ENCODE measurements at places on chromosomes 4 and X. TPM values are rescaled to one million over a fixed set of nuclear protein-coding genes. Genes with fewer than 3 reads are reported as not detected.

GRCh38 chr4:17358241-17358640 lies 153.6 kb downstream of the QDPR start:
- H3K36me3 ChIP-seq = no peaks in the 10 kb centered on the region
- DNase-seq = no peak
- no peaks in the 10 kb centered on the region for H3K27me3 ChIP-seq
- H3K4me1 ChIP-seq = no peaks in the 10 kb centered on the region
- no peak overlapping the region for H3K4me3 ChIP-seq

DNA sequence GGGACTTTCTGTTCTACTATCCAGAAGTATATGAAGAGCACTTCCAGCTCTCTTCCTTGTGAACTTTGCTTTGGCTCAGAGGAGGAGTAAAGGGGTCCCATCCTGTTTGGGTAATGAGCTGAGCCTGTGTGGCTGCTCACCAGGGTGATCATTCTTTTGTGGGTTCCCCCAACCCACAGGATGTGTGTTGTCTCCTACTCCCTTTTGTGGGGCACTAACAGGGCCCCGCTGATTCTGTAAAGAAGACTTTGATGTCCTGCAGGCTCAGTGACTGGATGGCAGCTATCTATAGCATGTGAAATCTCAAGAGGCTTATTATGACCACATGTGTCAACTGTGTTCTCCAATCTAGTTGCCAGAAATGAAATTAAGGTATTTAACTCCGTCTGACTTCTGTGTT lies 40.8 kb downstream of the ZNF518B start:
- no peaks in the 10 kb centered on the region for H3K27me3 ChIP-seq
- no peaks in the 10 kb centered on the region for H3K36me3 ChIP-seq
- no peak overlapping the region for H3K27ac ChIP-seq
- DNase-seq = no peak
- no peak overlapping the region for H3K4me3 ChIP-seq

- no peak for DNase-seq
- H3K36me3 ChIP-seq = no peaks in the 10 kb centered on the region
- H3K4me3 ChIP-seq = no peak overlapping the region
- no peaks in the 10 kb centered on the region for H3K4me1 ChIP-seq
- no peaks in the 10 kb centered on the region for H3K27me3 ChIP-seq
Measured at GRCh38 chr4:78618436-78618835, 66.9 kb downstream of the ANXA3 start.

DNA sequence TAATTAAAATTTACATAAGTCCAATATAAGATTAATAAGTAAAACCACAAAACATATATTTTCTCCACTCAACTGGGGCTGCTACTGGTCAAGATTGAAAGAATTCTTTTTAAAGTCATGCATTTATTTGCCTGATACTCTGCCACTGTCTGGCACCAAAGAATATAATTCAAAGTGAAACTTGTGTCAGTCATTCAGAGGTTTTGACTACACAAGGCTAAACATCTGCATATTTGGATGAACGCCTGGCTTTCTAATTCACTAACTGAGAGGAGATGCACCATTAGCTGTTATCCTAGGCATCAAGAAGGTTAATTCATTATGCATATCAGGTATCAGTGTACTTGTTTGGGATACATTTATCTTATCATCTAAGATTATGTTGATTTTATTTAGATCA lies 598.5 kb downstream of the CENPC start:
- no peak for DNase-seq
- H3K4me3 ChIP-seq = no peak overlapping the region
- H3K27ac ChIP-seq = no peak overlapping the region
- no peaks in the 10 kb centered on the region for H3K4me1 ChIP-seq
- no peaks in the 10 kb centered on the region for H3K36me3 ChIP-seq

- H3K27me3 ChIP-seq = peaks cover 53% of the 10 kb centered on the region
- DNase-seq = peak; percentile 66
- H3K4me3 ChIP-seq = peak overlapping the region; percentile 6
- peaks cover 4% of the 10 kb centered on the region for H3K4me1 ChIP-seq
Measured at GRCh38 chr4:54226404-54227255, 2.5 kb upstream of the PDGFRA start.

DNA sequence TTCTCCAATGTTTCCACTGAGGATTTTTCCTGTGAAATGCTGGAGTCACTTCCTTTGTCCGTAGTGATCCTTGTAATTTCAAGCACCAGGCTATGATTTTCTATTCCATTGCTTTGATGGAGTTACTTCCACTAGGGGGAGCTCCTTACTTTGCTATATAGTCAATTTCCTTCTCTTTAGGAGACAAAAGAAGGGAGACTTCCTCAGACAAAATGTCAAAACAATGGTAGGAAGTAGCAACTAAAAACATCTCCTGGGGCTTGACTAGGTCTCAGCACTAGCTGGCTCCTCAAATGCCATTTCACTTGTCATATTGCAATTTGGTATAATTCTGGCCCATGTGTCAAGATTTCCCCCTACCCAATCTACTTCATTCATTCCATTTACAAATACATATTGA lies 24.1 kb downstream of the ZCCHC12 start:
- H3K4me3 ChIP-seq = no peak overlapping the region
- H3K27ac ChIP-seq = no peak overlapping the region
- H3K27me3 ChIP-seq = no peaks in the 10 kb centered on the region
- H3K4me1 ChIP-seq = no peaks in the 10 kb centered on the region
- DNase-seq = no peak

- no peaks in the 10 kb centered on the region for H3K36me3 ChIP-seq
- no peak overlapping the region for H3K4me3 ChIP-seq
Measured at GRCh38 chr4:155818639-155819038, 47.4 kb downstream of the ASIC5 start.

GRCh38 chr4:3257556-3258482 lies 8.9 kb downstream of the MSANTD1 start:
- H3K36me3 ChIP-seq = no peaks in the 10 kb centered on the region
- H3K4me1 ChIP-seq = no peaks in the 10 kb centered on the region
- H3K27ac ChIP-seq = no peak overlapping the region
- H3K27me3 ChIP-seq = no peaks in the 10 kb centered on the region
- no peak overlapping the region for H3K4me3 ChIP-seq

GRCh38 chr4:950136-951020 lies 18.1 kb downstream of the TMEM175 start:
- no peak overlapping the region for H3K27ac ChIP-seq
- H3K36me3 ChIP-seq = peaks cover 11% of the 10 kb centered on the region
- no peak for DNase-seq
- H3K4me3 ChIP-seq = no peak overlapping the region

GRCh38 chr4:92235731-92236130 lies 68.0 kb upstream of the GRID2 start:
- H3K36me3 ChIP-seq = no peaks in the 10 kb centered on the region
- H3K4me1 ChIP-seq = peaks cover 4% of the 10 kb centered on the region
- no peak overlapping the region for H3K27ac ChIP-seq
- DNase-seq = no peak
- no peak overlapping the region for H3K4me3 ChIP-seq
- no peaks in the 10 kb centered on the region for H3K27me3 ChIP-seq

DNA sequence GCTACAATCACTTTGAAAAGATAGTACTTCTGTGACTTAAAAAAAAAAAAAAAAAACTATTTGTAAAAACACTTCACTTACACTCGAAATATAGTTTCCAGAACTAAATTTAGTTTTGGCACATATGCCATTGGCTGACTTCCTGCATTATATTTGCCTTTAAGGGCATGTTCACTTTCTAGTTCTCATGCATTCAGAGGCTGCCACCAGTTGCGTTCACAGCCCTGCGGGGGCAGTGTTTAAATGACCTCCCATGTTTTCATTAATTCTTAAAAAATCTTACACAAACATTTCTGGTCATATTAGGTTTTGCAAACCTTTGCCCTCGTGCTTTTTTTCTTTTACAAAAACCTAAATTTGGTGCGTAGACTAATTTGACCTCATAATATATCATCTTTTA lies 12.4 kb upstream of the ARHGAP6 start:
- no peak overlapping the region for H3K27ac ChIP-seq
- H3K36me3 ChIP-seq = no peaks in the 10 kb centered on the region
- H3K27me3 ChIP-seq = no peaks in the 10 kb centered on the region

DNA sequence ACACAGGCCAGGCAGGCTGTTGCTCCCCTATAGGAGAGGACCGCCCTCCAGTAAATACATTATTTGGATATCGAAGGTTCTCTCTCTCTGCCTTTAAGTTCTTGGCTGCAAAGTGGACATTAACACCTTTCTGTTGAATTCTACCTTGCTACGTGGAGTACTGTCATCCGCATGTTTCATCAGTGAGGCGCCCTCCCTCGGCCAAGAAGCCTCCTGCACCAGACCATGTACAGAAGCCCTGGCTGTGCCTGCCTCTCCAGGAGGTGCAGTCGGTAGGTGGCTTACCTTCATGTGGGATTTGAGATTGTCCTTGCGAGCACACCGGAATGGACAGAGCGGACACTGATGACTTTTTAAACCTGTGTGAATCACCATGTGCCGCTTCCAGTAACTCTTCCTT lies 46.7 kb downstream of the ZNF827 start:
- no peak overlapping the region for H3K4me3 ChIP-seq
- DNase-seq = no peak
- no peaks in the 10 kb centered on the region for H3K36me3 ChIP-seq
- H3K27ac ChIP-seq = no peak overlapping the region
- no peaks in the 10 kb centered on the region for H3K4me1 ChIP-seq
- H3K27me3 ChIP-seq = no peaks in the 10 kb centered on the region

DNA sequence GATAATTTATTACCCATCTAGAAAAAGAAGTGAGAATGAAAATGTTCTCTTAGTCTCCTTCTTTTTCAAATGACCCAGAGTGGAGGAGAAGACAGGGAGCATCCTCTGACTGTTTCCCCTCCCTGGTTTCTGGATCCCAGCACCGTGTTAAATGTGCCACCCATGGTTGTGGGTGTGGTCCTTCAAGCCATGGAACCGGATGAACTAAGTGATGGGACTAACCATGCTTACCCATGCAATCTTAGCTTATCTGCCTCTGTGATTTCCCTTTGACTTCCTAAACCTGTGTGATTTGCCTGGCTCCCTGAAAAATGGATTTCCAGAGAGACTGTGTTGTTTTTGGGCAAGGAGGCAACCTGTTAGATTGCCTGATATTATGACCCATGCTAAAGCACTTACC lies 437.1 kb downstream of the MAGEB5 start:
- H3K4me3 ChIP-seq = no peak overlapping the region
- no peaks in the 10 kb centered on the region for H3K36me3 ChIP-seq
- no peaks in the 10 kb centered on the region for H3K27me3 ChIP-seq
- no peaks in the 10 kb centered on the region for H3K4me1 ChIP-seq

GRCh38 chr4:29079260-29079659 lies 1640.9 kb upstream of the PCDH7 start:
- no peak overlapping the region for H3K4me3 ChIP-seq
- H3K27ac ChIP-seq = no peak overlapping the region
- H3K36me3 ChIP-seq = no peaks in the 10 kb centered on the region
- DNase-seq = no peak
- H3K27me3 ChIP-seq = no peaks in the 10 kb centered on the region

- H3K27ac ChIP-seq = no peak overlapping the region
- H3K36me3 ChIP-seq = no peaks in the 10 kb centered on the region
- no peak overlapping the region for H3K4me3 ChIP-seq
- no peak for DNase-seq
Measured at GRCh38 chr4:106422766-106423165, 54.2 kb upstream of the GIMD1 start.

DNA sequence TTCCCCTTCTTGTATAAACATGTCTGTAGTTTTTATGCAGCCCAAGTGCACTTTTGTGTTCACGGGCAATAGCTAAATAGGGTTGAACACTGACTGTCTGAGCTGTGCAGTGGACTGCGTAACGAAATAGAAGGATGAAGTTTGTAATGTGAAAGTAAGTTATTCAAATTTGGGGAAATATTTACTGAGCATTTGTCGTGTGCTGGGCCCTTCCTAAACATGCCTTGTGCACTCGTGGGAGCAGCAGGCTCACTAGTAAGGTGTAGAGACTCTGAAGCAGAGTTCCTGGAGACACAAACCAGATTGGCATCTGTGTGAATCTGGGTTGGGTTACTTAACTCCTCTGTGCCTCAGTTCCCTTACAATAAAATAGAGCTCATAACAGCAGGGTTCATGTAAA lies 51.7 kb upstream of the C1QTNF7 start:
- no peak overlapping the region for H3K4me3 ChIP-seq
- no peaks in the 10 kb centered on the region for H3K27me3 ChIP-seq
- no peaks in the 10 kb centered on the region for H3K36me3 ChIP-seq
- no peak overlapping the region for H3K27ac ChIP-seq

DNA sequence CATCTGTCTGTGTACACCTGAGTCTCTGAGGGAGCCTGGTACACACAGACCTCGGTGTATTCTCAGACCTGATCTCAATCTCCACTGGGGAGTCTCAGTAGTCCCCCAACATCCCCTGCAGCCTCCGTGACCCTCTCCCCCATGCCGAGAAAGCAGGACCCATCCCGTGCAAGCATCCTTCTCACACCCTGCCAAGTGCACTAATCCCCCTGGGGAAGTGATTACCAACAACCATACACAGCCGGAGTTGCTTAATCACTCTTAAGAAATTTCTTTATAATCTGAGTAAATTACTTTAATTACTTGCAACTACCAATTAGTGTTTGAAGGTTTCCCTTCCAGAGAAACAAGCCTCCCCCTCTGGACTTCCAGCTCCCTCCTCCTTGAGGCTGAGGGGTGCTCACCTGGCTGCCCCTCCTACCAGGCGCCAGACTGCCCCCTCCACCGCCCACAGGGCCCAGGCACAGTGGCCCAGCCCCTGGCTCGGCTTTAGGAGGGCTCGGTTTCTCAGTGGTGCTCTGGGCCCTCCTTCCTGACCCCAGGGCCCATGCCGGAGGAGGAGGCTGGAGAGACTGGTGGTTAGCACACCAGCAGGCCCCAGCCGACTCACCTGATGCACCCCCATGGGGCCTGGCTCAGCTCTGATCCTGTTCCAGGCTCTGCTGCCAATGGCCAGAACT lies 43.8 kb downstream of the PJA1 start:
- no peak for DNase-seq
- no peaks in the 10 kb centered on the region for H3K4me1 ChIP-seq
- no peak overlapping the region for H3K4me3 ChIP-seq
- H3K36me3 ChIP-seq = no peaks in the 10 kb centered on the region
- no peaks in the 10 kb centered on the region for H3K27me3 ChIP-seq
- no peak overlapping the region for H3K27ac ChIP-seq

- no peaks in the 10 kb centered on the region for H3K27me3 ChIP-seq
- no peaks in the 10 kb centered on the region for H3K36me3 ChIP-seq
- DNase-seq = no peak
- H3K4me1 ChIP-seq = no peaks in the 10 kb centered on the region
- H3K27ac ChIP-seq = no peak overlapping the region
Measured at GRCh38 chr4:53830511-53830910, 233.9 kb downstream of the CHIC2 start.

- no peak for DNase-seq
- H3K27me3 ChIP-seq = no peaks in the 10 kb centered on the region
- no peak overlapping the region for H3K4me3 ChIP-seq
- no peaks in the 10 kb centered on the region for H3K4me1 ChIP-seq
- no peaks in the 10 kb centered on the region for H3K36me3 ChIP-seq
- H3K27ac ChIP-seq = no peak overlapping the region
Measured at GRCh38 chr4:76979236-76979635, 29.7 kb downstream of the SEPTIN11 start.

The CENPVL3 gene
- not detected for total RNA-seq

The GPC4 gene
- 7.4 TPM for total RNA-seq

The CT45A2 gene
- not detected for total RNA-seq

The NXF2B gene
- total RNA-seq = not detected

The FAM114A1 gene
- total RNA-seq = 73.0 TPM

Measured in Peyer's patch (tissue), 4 donors.